ENCODE measurements at places on chromosomes 7 and 10.

GRCh38 chr10:129784291-129784690, 179.8 kb downstream of the EBF3 start:
- no peak for DNase-seq

DNA sequence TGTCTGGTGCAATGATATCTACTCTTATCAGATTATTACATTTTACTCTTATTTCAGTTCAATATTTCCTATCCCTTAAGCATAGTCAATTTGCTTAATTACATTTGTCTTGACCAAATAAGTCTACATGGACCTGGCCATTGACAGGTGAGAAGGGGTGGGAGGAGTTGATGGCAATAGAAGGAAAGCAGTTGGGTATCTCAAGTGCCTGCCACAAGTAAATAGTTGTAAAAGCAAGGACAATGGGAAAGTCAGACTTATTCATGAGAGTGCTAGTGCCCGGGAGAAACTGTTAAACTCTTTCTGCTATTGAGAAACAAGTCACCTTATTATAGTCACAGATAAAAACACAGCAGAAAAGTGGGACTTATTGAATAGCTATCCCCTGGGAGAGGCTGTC, 32.4 kb upstream of the HGF start:
- DNase-seq, result no peak

DNA sequence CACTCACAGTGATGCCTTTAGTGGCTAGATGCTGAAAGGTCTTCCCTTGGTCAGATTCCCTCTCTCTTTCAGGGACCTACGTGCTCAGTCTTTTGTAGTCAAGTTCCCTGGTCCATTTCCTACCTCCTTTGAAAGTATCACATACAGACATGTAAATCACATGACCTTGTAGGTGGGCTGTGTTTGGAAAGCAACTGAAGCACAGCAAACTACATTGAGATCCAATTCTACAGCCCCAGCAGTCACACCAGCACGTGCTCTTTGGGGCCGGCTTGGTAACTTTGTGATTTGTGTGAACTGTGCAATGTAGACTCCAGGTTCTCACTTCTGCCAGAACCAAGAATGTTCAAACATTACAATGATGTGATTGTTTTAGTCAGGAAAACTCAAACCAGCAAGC, 89.7 kb upstream of the PLPP4 start:
- DNase-seq, result no peak

DNA sequence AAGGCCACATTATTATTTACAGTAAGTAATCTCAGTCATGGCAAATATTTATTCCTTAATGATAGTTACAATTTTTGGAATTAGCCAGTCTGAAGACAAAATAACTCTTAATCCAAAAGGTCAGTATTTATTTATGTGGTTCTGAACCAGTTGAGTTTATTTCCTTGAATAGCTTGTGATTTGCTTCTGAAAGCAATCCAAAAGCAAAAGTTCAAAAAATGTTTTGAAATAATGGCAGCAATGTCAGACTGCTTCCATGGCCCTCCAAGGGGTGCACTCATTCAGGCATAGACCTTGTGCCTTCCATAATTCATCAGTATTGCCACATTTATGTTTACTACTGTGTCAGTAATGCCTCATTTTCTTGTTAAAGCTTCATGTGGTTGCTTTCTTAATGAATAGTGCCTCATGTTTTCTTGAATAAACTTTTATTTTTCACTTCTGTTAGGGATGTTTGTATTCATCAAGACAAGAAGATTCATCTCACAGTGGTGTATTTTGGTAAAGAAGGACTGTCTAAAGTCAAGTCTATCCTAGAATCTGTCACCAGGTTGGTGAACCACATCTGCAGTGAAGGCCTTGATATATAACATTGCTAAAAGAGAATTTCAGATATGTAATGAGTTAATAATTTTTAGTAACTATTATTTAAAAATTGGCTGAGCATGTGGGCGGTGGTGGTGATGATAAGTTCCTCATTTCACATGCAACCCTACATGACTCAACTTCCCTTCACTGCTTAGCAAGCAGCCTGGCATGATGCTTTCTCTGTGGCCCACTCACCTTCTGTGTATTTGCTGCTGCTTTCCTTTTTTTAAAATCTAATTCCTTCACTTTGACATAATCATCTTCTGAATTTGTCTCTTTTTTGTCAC, 22.0 kb downstream of the CSGALNACT2 start:
- DNase-seq, result no peak

DNA sequence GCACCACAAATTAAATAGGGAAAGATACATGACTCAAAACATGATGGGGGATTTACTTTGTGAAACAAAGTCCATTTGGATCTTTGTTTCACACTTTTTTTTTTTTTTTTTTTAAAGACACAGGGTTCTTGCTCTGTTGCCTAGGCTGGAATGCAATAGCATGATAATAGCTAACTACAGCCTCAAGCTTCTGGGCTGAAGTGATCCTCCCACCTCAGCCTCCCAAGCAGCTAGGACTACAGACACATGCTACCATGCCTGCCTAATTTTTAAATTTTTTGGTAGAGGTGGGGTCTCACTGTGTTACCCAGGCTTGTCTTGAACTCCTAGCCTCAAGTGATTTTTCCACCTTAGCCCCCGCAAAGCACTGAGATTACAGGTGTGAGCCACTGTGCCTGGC, 172.6 kb upstream of the KLF14 start:
- no peak for DNase-seq

Data from stimulated activated CD8-positive, alpha-beta memory T cell treated with anti-CD3 and anti-CD28 coated beads, Interleukin-7, amount 100 ng/mL, for 1 hour (primary cell).